ENCODE measurements at places on chromosomes 2 and 18.
A peak's percentile ranks its signal among the peaks of the same experiment; 100 is the strongest.

DNA sequence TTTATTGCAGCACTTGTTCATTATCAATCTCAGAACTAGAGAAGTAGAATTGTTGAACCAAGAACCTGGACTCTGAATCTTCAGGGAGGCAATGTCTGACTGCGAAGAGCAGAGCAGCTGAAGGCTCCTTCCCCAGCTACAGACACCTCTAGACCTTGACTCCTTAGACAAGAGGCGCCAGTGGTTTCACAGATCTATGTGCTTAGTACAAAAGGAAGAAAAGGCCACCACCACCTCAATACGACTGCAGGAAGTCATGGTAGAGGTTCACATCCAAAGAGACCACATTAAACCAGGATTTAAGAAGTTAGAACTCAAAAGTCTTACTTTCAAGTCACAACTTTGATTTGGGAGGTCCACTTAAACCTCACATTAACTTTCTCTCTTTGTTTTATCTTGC lies 158.1 kb upstream of the VRK2 start:
- no peaks in the 10 kb centered on the region for H3K27me3 ChIP-seq
- DNase-seq = no peak
- H3K4me3 ChIP-seq = no peak overlapping the region
- H3K27ac ChIP-seq = no peak overlapping the region
- H3K4me1 ChIP-seq = no peaks in the 10 kb centered on the region
- no peaks in the 10 kb centered on the region for H3K36me3 ChIP-seq

DNA sequence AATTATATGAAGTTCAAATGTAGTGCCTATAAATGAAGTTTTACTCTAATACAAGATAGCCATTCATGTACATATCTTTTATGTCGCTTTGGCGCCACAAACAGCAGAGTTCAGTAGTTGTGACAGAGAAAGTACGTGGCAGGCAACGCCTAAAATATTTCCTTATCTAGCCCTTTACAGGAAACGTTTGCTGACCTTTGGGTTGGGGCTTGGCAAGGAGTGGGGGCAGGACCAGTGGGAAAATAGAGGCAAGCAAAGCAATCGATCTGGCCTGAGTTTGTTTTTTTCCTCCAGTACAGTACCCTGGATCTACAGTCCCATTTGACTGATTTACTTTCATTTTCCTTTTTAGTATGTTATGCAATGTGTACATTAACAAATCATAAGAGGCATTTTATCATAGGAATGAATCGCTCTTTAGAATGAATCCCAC lies 13.1 kb downstream of the CCDC68 start:
- no peak overlapping the region for H3K4me3 ChIP-seq
- no peak overlapping the region for H3K27ac ChIP-seq
- peaks cover 5% of the 10 kb centered on the region for H3K27me3 ChIP-seq

DNA sequence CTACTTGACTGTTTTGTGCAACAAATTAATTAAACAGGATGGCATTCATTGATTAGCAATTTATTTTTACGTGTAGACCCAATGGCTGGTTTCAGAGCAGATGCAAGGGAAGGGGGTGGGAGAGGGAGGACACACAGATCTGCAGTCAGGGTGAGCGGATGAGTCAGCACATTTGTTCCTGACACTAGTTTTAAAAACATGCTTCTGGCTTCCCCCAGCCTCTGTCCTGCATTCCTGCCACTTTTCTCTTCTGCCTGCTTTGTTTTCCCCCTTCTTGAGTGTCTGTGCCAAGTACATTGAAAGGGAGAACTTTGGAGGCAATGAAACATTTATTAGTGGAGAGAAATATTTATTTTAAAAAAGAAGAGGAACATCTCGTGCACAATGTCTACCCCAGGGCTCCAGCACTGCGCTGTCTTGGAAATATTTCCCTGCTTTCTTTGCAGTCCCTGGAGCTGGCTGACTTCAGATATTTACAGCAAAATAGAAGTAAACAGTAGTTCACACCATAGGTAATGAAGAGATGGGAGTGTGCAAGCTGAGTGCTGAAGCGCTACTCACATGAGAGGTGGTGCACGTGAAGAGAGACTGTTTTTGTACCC lies 52.2 kb downstream of the NRP2 start:
- DNase-seq = peak; percentile 55
- no peaks in the 10 kb centered on the region for H3K27me3 ChIP-seq
- peaks cover 8% of the 10 kb centered on the region for H3K4me1 ChIP-seq

GRCh38 chr2:47890711-47891368 lies 15.5 kb downstream of the FBXO11 start:
- no peak overlapping the region for H3K27ac ChIP-seq
- peaks cover 3% of the 10 kb centered on the region for H3K36me3 ChIP-seq
- H3K27me3 ChIP-seq = no peaks in the 10 kb centered on the region
- DNase-seq = no peak
- no peak overlapping the region for H3K4me3 ChIP-seq
- H3K4me1 ChIP-seq = peaks cover 34% of the 10 kb centered on the region

DNA sequence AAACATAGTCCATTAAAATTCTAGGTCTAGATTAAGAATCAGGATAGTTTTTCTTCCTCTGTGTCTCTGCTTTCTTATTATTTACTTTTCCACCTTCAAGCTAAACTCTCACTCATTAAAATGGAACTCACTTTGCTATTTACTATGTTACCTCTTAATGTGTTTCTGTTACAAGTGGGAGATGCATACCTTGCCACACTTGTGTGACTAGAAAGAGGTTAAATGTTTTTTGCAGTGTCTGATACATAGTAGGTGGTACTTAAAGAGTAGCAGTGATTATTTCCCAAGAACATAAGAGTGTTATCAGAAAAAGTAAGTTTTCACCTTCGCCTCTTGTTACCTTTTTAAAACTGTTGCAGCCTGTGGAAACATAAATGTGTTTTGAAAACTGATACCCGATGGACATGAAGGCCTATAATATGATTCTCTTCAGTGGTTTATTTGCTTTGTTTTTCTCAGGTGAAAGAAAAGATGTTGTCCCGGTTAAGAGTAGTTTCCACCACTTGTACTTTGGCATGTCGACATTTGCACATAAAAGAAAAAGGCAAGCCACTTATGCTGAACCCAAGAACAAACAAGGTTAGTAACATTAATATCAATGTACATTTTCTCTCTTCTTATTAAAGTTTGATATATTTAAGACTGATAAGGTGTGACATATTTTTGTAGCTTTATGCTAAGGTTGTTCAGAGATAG lies 16.6 kb downstream of the ME2 start:
- no peak for DNase-seq
- H3K27ac ChIP-seq = no peak overlapping the region
- peaks cover 3% of the 10 kb centered on the region for H3K4me1 ChIP-seq
- no peaks in the 10 kb centered on the region for H3K27me3 ChIP-seq
- no peak overlapping the region for H3K4me3 ChIP-seq

DNA sequence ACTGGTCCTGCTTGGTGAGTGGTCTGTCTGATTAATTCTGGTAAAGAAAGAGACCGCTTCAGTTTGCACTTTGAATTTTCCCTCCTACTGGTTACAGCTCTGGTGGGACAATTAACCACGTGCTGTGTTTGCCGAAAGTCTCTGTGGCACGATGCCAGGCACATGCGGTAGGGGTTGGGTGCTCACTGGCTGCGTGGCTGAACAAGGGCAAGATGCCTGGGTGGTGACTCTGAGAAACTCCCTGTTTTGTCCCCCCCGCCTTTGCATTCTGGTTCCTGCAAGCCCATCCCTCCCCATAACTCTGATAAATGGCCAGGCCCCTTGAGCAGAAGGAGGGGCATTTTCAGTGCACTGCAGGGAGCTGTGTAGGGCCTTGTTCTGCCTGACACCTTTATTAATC lies 206.1 kb downstream of the TFCP2L1 start:
- no peak overlapping the region for H3K27ac ChIP-seq
- no peak overlapping the region for H3K4me3 ChIP-seq
- H3K27me3 ChIP-seq = peaks cover 6% of the 10 kb centered on the region
- DNase-seq = no peak
- peaks cover 4% of the 10 kb centered on the region for H3K4me1 ChIP-seq
- no peaks in the 10 kb centered on the region for H3K36me3 ChIP-seq

- H3K36me3 ChIP-seq = no peaks in the 10 kb centered on the region
- H3K4me1 ChIP-seq = no peaks in the 10 kb centered on the region
- no peak for DNase-seq
- H3K27me3 ChIP-seq = no peaks in the 10 kb centered on the region
- no peak overlapping the region for H3K27ac ChIP-seq
- no peak overlapping the region for H3K4me3 ChIP-seq
Measured at GRCh38 chr2:128389388-128390086, 70.9 kb upstream of the HS6ST1 start.

DNA sequence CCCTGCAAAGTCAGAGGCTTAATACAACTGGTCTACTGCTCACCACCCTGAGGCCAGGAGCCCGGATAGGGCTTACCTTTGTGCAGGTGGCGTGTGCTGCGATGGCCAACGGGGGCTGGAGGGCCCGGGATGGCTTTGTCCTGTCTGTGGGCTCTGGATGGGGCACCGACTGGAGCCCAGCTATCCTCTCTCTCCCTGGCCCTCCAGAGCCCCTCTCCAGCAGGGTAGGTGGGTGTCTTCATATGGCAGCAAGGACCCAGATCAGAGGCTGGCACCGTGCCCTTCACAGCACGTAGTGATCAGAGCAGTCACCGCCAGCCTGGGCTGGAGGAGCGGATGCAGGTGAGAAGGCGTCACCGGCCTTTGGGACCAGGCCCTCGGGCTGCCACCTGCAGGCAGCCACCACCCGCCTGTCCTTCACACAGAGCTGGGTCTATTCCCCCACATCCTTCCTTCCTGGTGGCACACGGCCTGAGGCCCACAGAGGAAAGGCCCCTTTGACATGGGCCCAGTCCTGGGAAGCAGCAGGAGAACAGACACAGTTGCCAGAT lies 232.1 kb downstream of the EIPR1 start:
- DNase-seq = no peak
- no peak overlapping the region for H3K4me3 ChIP-seq
- H3K27me3 ChIP-seq = no peaks in the 10 kb centered on the region
- no peaks in the 10 kb centered on the region for H3K4me1 ChIP-seq
- no peak overlapping the region for H3K27ac ChIP-seq

DNA sequence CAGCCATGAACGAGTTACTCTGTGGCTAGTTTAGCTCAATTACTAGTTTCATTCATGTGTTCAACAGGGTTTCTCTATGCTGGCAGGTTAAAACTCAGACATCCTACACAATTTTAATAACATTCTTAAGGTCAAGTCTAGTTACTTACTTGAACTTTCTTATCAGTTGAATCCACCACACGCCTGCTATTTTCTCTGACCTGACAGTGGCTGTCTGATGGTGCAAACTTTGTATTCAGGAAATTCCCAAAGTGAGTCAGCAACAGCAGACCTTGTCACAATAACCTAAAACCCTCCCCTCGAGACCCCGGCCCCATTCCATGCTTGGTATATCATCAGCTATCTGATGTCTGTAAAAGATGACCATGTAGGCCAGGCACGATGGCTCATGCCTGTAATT lies 20.8 kb upstream of the CIDEA start:
- H3K27ac ChIP-seq = no peak overlapping the region
- H3K4me1 ChIP-seq = no peaks in the 10 kb centered on the region
- no peaks in the 10 kb centered on the region for H3K27me3 ChIP-seq

DNA sequence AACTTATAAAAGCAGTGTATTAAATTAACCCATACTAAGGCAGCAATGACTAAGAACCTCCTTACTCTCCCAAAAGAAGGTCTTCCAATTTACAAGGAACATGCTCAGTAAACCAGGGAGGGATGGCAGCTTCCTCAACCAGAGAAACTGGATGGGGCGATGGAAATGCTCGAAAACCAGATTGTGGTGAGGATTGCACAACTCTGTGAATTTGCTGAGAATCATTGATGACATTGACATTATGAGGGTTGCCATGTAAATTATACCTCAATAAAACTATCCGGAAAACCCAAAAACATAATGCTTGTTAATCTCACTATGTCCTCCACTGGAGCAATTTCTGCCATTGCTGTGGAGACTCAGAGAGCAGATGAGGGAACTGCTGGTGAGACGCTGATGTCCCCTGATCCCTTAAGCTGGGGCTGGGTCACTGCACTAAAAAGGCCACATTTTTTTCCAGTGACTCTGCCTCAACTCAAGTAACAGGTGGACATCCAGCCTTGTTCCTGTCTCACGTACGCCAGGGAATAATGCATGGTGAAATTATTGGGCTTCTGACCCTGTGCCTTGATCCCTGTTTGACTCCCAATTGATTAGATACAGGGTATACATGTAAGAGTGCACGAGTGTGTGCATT lies 288.3 kb downstream of the CYP26B1 start:
- H3K27ac ChIP-seq = no peak overlapping the region
- H3K4me3 ChIP-seq = no peak overlapping the region
- H3K4me1 ChIP-seq = no peaks in the 10 kb centered on the region
- no peaks in the 10 kb centered on the region for H3K36me3 ChIP-seq
- no peak for DNase-seq
- H3K27me3 ChIP-seq = no peaks in the 10 kb centered on the region

GRCh38 chr2:110905217-110905616 lies 172.8 kb downstream of the ACOXL start:
- H3K27me3 ChIP-seq = no peaks in the 10 kb centered on the region
- peaks cover 5% of the 10 kb centered on the region for H3K4me1 ChIP-seq
- DNase-seq = no peak
- H3K27ac ChIP-seq = no peak overlapping the region
- no peak overlapping the region for H3K4me3 ChIP-seq

DNA sequence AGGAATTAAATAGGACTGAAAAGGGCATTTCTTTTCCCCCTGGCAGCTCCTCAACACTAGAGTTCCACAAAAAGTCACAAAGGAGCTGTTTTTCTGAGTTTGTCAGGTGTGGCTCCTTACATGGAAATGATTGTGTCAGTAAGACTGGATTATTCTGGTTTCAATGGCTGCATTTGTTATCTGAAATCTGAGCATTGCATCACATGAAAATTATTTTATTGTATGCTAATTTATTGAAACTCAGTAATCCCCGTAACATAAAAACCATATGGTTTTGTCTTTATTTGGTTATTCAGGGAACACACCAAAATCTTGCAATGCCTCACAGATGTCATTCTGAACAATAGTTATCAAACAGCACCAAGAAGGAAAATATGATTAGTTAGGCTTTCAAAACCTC lies 439.7 kb upstream of the TNP1 start:
- H3K4me3 ChIP-seq = no peak overlapping the region
- no peaks in the 10 kb centered on the region for H3K4me1 ChIP-seq
- DNase-seq = no peak
- no peaks in the 10 kb centered on the region for H3K36me3 ChIP-seq

- H3K27ac ChIP-seq = no peak overlapping the region
- H3K4me1 ChIP-seq = no peaks in the 10 kb centered on the region
- no peaks in the 10 kb centered on the region for H3K36me3 ChIP-seq
- no peak overlapping the region for H3K4me3 ChIP-seq
Measured at GRCh38 chr2:239161711-239162140, 239.1 kb downstream of the HDAC4 start.

- H3K36me3 ChIP-seq = no peaks in the 10 kb centered on the region
- no peaks in the 10 kb centered on the region for H3K27me3 ChIP-seq
- H3K27ac ChIP-seq = no peak overlapping the region
- no peak overlapping the region for H3K4me3 ChIP-seq
Measured at GRCh38 chr2:1978706-1979105, 234.4 kb upstream of the PXDN start.

Measured in cardiac muscle cell (in vitro differentiated cells and primary cell).